ENCODE measurements at places on chromosomes 13 and 19.

- peak; percentile 88 for DNase-seq
Observed at GRCh38 chr19:55452749-55453346, 8.6 kb downstream of the ISOC2 start.

GRCh38 chr13:105960326-105960725 lies 575.1 kb downstream of the EFNB2 start:
- peak; percentile 63 for DNase-seq

DNA sequence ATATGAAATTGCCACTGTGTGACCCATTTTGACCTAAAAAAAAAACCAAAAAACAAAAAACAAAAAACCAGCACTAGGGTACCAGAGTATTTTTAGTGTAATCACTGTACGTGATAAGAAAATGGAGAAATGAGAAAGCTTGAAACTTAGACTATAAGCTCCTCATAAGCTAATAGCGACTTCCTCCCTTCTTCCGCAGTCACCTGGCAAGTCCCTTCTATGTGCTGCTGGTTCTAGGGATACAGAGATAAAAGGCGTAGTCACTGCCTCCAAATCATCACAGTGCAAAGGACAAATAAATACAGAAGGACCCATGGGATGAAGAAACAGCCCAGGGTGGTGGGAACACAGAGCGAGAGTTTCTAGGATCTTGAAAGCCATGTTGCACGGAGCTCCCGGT lies 190.3 kb downstream of the TM9SF2 start:
- DNase-seq: no peak

DNA sequence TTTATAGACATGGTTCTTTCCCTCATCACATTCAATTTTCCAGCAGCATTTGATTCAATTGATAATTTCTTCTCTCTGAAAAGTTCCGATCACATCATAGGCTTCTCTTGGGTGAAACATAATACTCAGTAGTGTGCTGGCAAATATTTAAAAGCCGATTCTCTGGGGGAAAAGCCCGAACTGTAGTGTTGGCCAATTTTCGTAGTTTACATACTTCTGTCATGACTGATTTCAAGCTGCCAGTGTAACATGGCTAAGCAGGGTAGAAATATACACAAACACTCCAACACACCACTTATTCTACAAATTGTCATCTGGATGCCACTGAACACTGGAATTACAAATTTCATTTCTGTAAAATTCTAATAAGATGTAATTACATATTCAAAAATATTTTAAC lies 56.1 kb upstream of the FREM2 start:
- no peak for DNase-seq

GRCh38 chr13:74346960-74347359 lies 212.8 kb upstream of the KLF12 start:
- DNase-seq: no peak
